ENCODE measurements at places on chromosomes 7 and 10.
A peak's percentile ranks its signal among the peaks of the same experiment; 100 is the strongest.

GRCh38 chr7:139181404-139181803 is 49.6 kb upstream of the UBN2 start:
- no peak for DNase-seq

GRCh38 chr10:15626937-15627336 is 92.8 kb downstream of the ITGA8 start:
- no peak for DNase-seq

DNA sequence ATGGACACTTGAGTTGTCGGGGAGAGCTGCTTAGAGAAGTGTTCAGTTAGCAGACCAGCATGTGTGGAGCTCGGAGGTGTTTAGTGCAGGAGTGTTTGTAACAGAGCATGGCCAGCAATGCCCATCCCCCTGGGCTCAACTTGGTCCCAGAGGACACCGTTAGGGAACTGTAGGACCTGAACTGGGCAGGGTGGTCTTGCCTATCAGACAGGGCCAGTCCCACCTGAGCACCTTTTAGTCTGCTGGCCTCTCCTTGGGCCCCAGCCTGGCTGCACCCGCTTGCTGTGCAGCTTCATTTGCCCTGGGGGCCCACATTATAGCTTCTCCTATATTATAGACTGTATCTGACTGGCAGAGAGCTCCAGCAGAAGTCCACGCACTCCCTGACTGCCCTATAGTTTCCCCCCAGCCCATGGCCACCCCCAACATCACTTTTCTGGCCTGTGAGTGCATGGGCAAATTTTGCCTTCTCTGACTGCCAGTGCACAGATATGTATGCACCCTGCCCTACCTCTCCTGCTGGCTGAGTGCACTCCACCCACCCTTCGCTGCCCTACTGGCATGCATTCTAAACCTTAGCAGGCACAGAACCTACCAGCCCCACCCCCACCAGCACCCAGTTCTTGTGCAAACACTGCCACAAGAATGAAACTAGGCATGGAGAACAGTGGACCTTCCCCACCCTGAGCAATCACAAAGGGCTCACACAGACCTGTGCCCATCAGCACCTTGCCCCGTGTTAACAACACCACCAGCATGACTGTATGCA is 1030.6 kb upstream of the GHITM start:
- DNase-seq: no peak

DNA sequence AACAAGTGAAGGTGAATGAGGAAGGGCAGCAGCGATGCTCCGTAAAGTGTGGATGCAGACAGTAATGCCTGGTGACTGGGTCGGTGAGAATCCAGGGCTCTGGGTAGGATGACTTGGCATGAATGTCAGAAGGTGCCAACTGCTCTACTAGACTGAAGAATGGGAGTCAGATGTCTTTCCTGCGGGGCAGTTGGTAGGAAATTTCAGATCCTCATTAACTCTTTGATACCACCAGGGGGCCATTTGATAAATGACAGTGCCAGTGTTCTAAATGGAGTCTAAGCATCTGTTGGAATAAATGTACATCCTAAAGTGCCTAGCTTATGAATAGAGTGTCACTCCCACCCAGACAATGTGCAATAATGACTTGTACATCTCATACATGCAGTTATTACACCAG is 462.0 kb downstream of the GRM8 start:
- no peak for DNase-seq

DNA sequence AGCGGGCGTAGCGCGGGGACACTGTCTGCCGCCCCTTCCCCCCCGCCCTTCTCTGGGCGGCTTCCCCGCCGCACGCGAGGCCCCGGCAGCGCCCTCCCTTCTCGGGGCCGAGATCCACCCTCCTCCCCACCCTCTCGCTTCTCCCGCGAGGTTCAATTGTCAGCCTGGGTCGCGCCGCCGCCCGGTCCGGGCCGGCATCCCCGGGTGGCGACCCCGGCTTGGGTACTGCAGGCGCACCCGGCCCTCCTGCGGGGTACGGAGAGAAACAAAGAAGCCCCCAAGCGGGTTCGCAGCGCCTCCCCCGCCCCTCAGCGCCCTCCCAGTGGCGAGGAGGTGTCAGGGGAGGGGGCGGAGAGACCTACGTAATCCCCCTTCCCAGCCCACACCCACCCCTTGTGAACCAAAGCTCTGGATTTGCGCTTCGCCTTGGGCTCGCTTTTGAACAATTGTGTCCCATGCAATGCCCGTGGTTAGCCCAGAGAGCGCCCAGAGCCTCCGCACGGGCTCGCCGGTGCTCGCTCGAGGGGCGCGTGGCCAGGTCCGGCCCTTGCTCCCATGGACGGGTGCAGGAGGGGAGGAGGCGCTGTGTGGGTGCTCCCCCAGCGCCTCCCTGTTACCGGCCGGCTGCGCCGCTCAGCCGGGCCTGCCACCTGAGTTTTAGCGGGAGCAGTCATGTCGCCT is 634 bp downstream of the HECW1 start:
- DNase-seq: no peak

- no peak for DNase-seq
Measured at GRCh38 chr10:2870654-2871053, 196.7 kb upstream of the PFKP start.

GRCh38 chr7:85498031-85498430 is 311.2 kb upstream of the SEMA3D start:
- peak; percentile 29 for DNase-seq

GRCh38 chr7:16295558-16295957 is 125.8 kb downstream of the CRPPA start:
- peak; percentile 75 for DNase-seq

GRCh38 chr7:130298544-130299326 is 5.8 kb downstream of the CPA4 start:
- DNase-seq: no peak

DNA sequence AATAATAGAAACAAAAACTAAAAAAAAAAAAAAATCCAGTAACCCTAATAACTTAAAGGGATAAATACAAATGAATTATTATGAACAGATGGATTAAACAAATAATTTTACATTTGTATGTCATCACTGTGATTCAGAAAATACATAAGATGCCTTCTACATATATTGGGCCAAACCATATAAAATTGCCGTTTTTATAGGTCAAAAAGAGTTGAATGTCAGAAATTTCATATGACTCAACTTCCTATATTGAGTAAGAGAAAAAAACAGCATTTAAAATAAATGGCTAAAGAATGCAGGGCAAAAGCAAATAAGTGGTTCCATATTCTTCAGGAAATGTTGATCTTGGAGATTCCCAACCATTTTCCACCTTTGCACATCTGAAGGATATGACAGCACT is 9.4 kb downstream of the SLC35B4 start:
- DNase-seq: no peak
